GM06990 (cell line): ENCODE measurements at places on chromosomes 11 and 22.
A peak's percentile ranks its signal among the peaks of the same experiment; 100 is the strongest.

DNA sequence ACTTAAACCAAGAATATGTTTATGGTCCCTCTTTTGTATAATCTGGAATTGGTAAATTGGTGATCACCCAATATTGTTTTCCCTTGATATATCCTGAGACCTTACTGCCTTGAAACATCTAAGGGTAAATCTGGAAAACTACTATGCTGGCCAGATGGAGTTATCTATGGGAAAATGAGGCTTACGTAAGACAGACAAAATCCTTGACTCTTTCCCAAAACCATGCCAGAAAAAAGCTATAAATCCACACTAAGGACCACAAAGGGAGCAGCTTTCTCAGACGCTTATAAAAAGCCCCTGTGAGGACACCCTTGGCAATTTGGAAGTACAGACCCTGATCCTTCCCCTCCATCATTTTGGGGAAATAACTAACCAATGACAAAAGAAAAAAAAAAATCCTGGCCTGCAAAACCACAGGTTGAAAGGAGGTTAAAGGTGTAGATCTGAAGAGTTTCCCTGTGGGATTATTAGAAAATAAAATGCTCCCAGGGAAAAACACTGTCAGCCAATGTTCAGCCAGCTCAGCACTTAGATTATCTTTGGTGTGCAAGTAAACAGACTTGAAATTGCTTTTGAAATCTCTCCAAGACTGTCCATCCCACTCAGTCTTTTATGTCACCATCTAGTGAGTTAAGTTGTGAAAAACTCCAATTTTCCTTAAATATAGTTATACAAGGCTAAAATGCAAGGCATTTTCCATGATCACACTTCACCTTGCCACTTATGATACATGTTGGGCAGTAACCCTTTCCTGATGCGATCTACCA lies 6.6 kb upstream of the AMBRA1 start:
- DNase-seq = no peak

GRCh38 chr11:19933132-19933735 lies 220.6 kb downstream of the NAV2 start:
- DNase-seq = no peak

DNA sequence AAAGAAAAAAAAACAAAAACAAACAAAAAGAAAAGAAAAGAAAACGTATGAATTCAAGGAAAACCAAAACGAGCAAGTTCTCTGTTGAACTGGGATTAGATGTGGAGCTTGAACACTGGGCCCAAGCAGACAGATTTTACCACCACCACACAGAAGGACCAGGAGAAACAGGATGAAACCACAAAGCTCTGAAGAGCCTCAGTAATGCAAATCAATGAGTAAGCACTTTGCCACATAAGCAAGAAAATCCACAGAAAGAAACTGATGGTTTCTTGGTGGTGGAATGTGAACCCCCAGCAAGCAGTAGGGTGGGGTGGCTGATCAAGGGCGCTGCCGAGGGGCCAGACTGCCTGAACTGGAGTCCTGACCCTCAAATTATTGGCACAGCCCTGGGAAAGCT lies 50.9 kb upstream of the NFRKB start:
- DNase-seq = no peak

GRCh38 chr11:77505956-77506355 lies 32.1 kb upstream of the PAK1 start:
- DNase-seq = no peak

GRCh38 chr22:43858156-43858895 lies 4.0 kb downstream of the SULT4A1 start:
- DNase-seq = no peak

DNA sequence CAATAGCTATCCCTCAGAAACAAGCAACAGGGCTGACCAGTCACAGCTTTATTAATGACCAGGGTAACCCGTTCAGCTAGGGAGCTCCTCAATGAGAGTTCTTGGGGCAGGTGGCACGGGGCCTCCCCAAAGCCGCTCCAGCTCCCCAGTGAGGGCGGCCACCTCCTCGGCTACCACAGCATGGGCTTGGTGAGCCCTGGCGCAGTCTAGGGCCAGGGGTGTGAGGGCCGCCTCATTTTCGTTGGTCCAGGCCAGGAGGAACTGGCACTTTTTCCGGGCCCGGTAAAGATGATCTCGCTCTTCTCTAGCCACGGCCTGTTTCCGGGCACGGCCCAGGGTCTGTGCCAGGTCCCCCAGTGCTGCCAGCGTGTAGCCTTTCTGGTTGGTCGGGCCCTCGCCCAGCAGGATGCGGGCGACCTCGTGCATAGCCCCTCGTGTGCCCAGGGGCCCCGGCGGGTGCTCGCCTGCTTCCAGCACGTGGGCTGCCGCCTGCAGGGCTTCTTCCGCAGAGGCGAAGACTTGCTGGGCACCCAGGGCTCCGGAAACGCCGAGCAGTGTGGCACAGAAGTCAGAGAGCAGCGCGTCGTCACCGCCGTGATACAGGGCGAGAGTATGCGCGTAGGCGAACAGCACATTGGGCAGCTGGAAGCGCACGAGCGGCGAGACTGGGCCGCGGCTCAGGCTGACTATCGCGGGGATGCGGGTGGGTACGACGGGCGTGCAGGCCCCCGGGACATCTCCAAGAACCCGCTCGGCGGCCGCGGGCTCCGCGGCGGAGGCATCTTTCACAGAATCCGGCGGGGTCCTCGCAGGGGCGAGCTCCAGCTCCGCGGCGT lies 913 bp downstream of the ZNHIT2 start:
- DNase-seq = peak; percentile 67

GRCh38 chr22:49657974-49658590 lies 169.6 kb downstream of the BRD1 start:
- DNase-seq = no peak

GRCh38 chr11:72720784-72721183 lies 31.4 kb downstream of the ARAP1 start:
- DNase-seq = no peak

DNA sequence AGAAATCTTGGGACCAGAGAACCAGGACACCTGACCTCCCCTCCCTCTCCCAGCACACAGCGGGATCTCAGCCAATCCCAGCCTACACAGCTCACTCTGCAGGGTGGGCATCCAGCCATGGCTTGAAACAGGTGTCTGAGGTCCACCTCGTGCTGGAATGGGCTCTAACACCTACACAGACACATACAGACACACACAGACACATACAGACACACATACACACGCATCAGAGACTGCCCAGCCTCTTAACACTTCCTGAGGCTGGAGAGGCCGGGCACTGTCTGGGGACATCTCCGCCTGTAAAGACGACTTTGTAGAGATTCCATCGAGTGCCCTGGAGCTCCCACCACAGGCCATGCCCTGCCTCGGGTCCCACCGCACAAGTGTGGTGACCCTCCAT lies 36.7 kb downstream of the CAPN1 start:
- no peak for DNase-seq

DNA sequence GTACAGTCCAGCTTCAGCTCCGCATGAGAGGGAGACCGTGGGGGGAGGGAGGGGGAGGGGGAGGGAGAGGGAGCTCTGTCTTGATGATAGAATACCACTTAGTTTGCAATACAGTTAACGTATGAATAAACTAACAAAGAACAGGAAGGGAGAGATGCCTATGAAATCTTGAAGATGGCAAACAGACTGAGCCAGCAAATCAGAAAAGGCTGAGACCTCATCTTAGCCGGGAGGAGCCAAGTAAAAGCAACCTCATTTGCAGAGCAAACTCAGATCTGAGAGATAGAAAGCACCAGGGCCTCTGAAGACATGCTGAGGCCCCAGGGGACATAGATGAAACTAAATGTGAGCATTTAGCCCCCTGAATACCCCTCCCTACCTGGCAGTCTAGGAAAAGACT lies 23.0 kb downstream of the APLP2 start:
- DNase-seq = no peak

GRCh38 chr11:77086521-77087472 lies 15.8 kb upstream of the OMP start:
- no peak for DNase-seq

GRCh38 chr11:116871248-116871647 lies 33.8 kb upstream of the APOA1 start:
- DNase-seq = no peak

DNA sequence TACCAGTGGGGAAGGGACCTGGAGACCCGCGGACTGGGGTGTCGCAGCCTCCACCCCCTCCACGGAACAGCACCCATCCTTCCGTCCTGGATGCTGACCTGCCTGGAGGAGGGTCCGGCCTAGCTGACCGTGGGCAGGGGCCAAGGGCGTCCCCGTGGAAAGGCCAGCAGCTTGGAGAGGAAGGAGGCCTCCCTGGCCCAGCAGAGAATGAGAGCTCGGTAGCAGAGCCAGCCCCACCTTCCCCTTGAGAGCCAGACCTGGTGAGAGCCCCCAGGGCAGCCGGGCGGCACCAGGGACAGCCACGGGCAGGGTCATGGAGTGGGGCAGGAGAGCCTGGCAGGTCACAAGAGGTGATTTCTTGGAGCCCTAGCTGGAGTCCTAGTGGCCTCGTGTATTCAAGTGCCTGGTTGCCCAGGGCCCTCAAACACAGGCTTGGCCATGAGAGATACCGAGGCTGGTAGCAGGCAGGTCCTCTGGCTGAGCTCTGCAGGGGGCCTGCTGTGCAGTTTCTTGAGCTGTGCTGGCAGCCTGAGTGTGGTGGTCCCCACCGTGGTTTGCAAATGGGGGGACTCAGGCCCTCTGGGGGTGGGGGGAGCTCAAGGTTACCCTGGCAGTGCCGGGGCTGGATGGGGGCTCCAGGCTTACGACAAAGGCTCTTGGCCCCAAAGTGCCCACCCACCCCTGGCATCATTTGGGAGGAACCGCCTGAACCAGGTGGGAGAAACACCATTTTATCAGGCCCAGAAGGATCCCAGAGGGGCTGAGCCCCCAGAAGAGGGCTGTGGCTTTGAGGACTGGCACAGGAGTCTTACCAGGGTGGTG lies 7.6 kb downstream of the TSPAN32 start:
- no peak for DNase-seq

GRCh38 chr22:43187171-43188099 lies 501 bp upstream of the TTLL12 start:
- DNase-seq = peak; percentile 99

DNA sequence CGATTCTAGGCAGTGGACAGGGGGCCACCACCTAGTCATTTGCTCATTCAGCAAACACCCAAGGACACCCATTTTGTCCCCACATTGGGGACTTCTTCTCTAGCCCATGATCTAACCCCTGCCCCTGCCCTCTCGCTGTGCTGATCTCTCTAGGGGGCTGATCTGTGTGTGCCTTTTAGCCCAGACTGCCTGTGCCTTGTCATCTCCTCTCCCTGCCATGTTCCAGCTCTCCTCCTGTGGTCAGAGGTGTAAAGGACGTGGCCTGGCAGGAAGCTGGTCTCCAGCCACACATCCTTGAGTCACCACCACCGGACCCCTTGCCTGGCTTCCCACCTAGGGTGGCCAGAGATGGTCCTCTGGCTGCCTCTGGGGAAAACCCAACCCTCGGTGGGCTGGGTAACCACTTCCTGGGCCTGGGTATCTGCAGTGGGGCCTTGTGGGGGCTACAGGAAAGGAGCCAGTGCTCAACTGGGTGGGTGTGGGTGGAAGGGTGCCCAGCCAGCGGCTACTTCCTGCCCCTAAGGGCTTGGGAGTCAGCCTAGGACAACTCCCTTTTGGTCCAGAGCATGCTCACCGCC lies 1.3 kb downstream of the CTSW start:
- no peak for DNase-seq

- no peak for DNase-seq
Measured at GRCh38 chr22:50045211-50046018, 12.7 kb downstream of the TTLL8 start.

GRCh38 chr11:2461956-2462542 lies 17.2 kb downstream of the KCNQ1 start:
- DNase-seq = no peak

DNA sequence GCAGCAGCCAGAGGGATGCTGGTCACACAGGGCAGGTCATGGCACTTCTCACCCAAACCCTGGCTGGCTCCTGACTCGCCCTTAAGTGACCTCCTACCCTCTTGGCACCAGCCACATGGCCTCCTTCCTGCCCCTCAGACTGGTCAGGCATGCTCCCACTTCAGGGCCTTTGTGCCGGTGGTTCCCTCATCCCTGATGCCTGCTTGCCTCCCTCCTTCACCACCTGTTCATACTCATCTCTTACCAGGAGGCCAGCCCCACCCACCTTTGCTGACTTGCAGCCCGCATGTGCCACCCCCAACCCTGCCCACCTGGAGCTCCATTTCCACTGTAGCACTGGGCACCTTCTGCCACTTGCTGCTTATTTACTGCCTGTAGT lies 20.1 kb downstream of the GNAZ start:
- no peak for DNase-seq

DNA sequence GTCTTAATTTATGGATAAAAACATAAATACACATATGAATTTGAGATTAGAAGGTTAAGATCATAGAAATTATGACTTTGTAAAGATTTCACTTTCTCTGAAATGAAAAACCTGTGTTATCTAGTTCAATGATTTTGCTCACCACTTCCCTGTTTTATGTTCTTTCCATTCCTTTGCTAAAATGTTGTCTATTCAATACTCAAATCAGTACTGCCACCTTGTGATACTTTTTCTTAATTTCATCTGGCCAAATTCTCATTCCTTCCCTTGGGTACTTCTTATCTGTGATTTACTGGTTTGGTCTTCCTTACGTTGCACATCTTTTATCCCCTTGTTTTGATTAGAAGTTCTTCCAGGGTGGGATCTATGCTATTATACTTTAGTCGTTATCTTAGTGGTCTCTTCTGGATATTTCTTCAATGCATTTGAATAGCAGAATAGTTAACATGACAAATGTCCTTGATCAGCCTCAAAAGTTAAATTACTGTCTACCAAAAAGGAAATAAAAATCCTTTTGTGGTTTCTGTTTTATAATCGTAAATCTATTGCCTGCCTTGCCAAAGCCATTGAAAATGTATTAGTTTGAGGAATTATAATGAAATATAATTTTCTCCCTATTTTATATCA lies 197.0 kb downstream of the PGR start:
- DNase-seq = no peak

- DNase-seq = no peak
Measured at GRCh38 chr22:49632199-49633009, 195.3 kb downstream of the BRD1 start.

- DNase-seq = no peak
Measured at GRCh38 chr11:134666273-134667174, 254.5 kb upstream of the B3GAT1 start.

DNA sequence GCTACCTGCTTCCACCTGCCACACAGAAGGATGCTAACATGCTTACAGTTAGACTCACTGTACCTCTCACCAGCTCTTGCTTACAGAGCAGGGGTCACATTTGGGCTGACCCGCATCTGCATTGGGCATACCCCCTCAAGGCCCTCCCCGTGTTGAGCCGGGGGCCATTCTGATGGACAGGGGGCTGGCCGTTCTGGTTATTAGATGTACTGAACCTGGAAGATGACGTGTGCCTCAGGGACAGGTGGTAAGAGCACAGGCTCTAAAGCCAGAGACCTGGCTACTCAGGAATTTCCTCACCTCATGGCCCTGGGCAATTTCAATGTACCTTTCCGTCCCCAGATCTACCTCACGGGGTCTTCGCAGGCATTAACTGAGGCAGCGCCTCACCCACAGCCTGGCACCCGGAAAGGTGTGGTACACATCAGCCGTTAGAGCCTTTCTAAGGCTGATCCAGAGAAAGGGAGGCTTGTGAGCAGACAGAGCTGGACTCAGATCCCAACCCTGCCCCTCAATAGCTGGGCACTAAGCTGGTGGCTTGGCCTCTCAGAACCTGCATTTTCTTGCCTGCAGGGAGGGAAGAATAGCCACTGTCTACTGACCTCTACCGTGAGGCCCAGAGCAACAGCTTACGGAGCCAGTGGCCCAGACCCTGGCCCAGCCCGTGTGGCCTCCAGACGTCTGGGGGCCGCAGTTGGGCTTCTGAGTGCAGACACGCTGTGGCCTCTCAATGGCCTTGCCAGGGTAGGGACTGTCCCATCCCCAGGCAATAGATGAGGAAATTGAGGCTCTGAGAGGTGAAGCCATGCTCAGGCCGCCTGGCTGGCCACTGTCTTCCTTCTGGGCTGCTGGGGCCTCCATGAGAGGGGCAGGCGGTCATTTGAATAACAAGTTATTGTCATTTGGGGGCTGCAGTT lies 100.6 kb downstream of the MORC2 start:
- no peak for DNase-seq
